ENCODE measurements at places on chromosomes 6 and 20.
A peak's percentile ranks its signal among the peaks of the same experiment; 100 is the strongest.

DNA sequence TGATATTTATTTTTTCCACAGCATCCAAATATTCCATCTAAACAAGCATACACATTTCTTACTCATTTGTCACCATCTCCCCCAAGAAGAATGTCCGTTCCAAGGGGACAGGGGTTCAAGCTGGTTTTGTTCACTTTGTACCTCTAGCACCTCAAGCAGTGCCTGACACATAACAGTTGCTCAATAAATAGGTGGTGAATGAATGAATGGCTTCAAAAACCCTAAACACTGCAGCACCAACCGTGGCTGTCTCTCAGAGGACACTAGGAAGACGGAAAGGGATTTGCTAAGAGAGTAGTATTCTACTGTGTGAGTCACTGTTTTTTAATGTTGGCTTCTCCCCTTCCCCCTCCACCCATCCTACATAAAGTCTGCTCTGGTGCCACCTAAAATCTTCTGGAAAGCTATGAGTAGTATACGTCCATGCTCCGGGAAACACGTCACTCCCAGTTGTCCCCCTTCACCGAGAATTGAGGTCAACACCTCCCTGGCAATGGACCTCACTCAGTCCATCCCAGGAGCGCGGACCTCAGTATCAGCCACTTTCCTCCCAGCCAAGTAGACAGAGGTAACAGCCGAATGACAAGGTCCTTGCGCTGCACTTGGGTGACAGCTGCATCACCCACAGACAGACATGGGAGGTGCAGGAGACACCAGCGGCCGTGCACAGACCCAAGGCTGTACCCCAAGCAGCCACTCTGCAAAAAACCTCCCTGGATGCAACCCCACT is 107.4 kb downstream of the PREX1 start:
- no peak for DNase-seq

- DNase-seq = no peak
Observed at GRCh38 chr6:75758061-75758460, 9.0 kb downstream of the MYO6 start.

- no peak for DNase-seq
Observed at GRCh38 chr6:94736236-94736635, 841.1 kb upstream of the MANEA start.

- DNase-seq = no peak
Observed at GRCh38 chr6:112330879-112331265, 16.3 kb upstream of the RFPL4B start.

GRCh38 chr20:43665466-43666176 is 1.3 kb upstream of the MYBL2 start:
- no peak for DNase-seq

GRCh38 chr20:12058216-12058615 is 140.5 kb downstream of the BTBD3 start:
- DNase-seq = no peak

- no peak for DNase-seq
Observed at GRCh38 chr20:10543480-10543879, 108.4 kb downstream of the SLX4IP start.

- DNase-seq = no peak
Observed at GRCh38 chr20:38671186-38671585, 53.1 kb upstream of the SLC32A1 start.

GRCh38 chr6:35087361-35088280 is 53.5 kb downstream of the TCP11 start:
- DNase-seq = no peak

DNA sequence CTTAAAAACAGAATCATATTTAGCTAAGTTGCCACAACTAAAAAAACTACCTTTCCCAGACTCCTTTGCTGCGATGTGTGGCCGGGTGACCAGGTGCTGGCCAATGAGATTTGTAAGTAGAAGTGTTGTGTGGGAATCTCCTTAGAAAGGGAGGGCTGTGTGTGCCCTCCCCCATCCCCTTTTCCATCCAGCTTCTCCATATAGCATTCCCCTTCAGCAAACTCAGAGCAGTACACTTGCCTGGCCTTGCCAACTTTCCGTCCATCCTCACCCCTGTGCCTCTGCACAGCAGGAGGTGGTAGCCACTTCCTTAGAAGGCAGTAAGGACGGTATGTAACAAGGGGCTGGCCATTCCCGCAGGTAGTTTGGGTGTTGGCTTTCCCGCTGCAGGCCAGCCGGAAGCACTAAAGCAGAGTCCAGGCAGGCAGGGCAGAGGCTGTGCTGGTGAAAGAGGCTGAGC is 22.3 kb upstream of the KCNK16 start:
- no peak for DNase-seq

GRCh38 chr20:35726842-35727711 is 15.0 kb downstream of the RBM39 start:
- no peak for DNase-seq

- DNase-seq = no peak
Observed at GRCh38 chr20:43723186-43723585, 3.6 kb downstream of the GTSF1L start.

DNA sequence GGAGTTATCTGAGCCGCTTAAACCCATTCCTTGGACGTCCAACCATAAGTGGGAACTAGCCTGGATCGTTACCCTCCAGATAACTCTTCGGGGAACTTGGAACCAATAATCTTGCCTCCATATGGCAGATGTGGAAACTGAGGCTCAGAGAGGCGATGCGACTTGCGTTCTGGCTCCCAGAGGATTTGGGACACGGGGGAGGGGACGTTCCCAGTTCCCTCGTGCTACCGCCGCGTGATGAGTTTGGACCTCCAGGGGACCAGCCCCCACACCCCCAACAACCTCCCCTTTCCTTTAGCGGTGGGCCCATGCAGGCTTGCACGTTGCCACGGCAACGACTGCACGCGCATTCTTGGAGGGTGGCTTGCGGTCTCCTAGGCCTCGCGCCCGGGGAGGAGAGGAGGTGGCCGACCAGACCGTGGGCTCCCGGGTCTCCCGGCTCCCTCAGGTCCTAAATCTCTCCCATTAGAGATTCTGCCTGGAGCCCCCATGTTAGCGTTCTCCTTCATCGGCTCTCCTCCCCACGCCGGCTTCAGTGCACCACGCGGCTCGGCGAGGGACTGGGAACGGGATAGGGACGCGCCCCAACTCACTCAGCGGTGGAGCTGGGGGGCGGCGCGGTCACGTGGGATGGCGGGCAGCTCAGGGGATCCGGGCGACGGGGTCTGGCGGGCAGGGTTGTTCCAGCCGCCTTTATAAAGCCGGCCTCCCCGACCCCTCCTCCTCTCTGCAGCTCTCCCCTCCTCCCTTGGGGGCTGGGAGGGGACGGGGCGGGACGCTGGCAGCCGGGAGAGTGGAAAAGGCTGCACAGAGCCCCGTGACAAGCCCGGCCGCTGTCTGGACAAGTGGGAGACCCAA is at the start of gene PLTP:
Gene PLTP, minus strand, starts transcription at position 670 of the 858 bp plus-strand sequence. CDS start 703 bp downstream, outside the sequence.
- DNase-seq = peak; percentile 31

DNA sequence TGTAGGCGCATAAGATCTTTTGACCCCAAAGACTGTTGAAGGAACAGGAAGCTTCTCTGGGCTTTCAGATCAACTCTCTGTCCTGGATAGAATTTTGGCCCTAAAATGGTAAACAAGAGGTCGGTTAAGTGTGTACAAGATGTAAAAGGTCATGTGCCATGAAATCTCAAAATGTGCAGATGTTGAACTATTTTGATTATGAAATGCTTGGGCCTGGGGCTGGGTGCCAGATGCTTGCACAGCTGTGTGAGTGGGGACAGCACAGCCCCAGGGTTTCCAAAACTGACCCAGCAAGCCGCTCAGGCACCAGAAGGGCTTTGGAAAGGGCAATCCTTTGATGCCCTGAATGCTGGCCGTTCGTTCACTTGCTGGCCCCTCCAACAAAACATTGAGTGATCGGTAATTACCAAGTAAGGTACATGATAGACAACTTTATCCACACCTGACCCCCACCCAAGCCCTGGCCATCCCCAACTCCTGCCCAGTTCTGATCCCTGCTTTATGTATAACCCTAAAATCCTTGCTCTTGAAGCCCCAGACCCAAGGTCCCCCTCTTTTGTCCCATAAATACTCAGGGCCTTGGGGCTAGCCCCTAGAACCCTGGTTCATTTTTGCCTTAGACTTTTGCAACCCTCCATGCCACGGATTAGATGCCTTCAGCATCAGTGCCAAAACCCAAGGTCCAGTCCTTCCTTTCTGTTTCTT is 1.9 kb downstream of the TMEM239 start:
- no peak for DNase-seq

GRCh38 chr6:132227904-132228303 is 173.4 kb downstream of the MOXD1 start:
- DNase-seq = no peak

DNA sequence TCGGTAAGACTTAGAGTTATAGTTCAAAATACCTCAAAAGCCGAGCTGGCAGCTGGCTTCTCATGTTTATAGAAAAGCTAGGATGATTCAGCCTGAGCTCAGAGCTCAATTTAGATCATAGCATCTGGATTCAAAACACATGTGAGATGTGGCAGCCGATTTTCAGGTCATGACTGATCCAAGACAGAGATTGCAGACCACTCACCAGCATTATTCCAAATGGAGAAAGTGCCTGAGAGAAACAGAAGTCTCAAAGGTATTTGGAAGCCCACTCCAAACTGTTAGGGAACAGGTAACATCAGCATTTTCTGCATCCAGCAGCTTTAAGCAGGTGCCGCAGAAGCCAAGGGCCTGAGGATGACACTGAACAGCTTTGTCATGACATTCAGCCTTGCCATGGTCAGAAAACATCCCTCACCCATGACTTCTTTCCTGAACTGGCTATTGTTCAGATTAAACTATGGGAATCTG is 102.2 kb downstream of the BACH2 start:
- no peak for DNase-seq

GRCh38 chr6:136793363-136793762 is 1.1 kb upstream of the MAP3K5 start:
- DNase-seq = no peak

GRCh38 chr20:43982886-43983285 is 68.2 kb downstream of the TOX2 start:
- DNase-seq = no peak

DNA sequence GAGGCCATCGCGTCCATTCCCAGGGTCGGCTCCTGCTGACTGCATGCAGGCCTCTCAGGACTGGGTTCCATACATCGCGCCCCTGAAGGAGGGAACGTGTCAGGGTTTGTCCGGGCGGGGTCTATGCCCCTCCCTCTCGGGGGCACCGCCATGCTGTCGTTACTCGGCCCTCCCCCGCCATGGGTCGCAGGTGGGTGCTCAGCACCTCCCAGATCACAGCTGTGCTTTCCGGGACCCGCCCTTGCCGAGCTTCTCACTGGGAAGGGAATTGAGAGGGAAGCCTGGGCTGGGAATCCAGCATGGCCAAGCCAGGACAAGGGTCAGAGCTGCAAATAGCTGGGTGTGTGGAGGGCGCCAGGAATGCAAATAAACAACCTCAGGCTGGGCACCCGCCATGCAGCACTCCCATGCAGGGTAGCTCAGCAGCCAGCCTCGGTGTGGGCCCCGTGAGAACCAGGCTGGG is at the start of gene FRMD1:
Gene FRMD1, minus strand, starts transcription at position 270 of the 463 bp plus-strand sequence. Its CDS starts 118 bp downstream, at position 152.
- no peak for DNase-seq

- DNase-seq = no peak
Observed at GRCh38 chr20:10179574-10180298, 38.9 kb upstream of the SNAP25 start.

GRCh38 chr6:6195080-6195479 is 125.4 kb downstream of the F13A1 start:
- no peak for DNase-seq

All from activated gamma-delta T cell treated with Interleukin-2 at 50 U/mL for 16 hours (primary cell).